NCI-H526 (cell line): ENCODE measurements at places on chromosomes 16 and 17.

- DNase-seq = no peak
These were observed 4.4 kb upstream of the BCL6B start for GRCh38 chr17:7018331-7018964.

- no peak for DNase-seq
These were observed 3.6 kb downstream of the ZNF267 start for GRCh38 chr16:31876951-31877828.

- DNase-seq = no peak
These were observed 22.7 kb downstream of the ZNF469 start for GRCh38 chr16:88405216-88406060.

GRCh38 chr16:85055493-85056210 lies 28.1 kb downstream of the KIAA0513 start:
- DNase-seq = no peak

GRCh38 chr16:78211946-78212345 lies 112.5 kb downstream of the WWOX start:
- DNase-seq = no peak

GRCh38 chr16:23296994-23297393 lies 5.1 kb upstream of the SCNN1B start:
- no peak for DNase-seq

DNA sequence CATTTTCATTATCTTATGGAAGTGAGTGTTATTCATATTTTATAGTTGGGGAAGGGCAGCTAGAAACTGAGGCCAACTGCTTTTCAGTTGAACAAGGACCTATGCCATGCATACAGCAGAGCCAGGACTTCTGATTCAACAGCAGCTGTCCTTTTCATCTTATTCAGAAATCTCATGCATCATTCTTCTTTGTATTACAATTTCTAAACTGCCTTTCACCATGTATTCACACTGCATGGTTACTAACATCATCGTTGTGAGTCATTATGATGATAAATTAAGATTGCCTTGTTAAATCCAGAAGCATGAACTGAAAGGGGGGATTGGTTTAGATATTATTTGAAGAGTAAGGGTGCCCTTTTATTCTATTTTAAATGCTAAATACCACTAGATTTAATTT lies 1470.1 kb upstream of the GOT2 start:
- DNase-seq = no peak

GRCh38 chr16:5059386-5060072 lies 6.2 kb downstream of the C16orf89 start:
- no peak for DNase-seq

GRCh38 chr17:61353615-61354014 lies 46.0 kb upstream of the TBX2 start:
- DNase-seq = no peak

DNA sequence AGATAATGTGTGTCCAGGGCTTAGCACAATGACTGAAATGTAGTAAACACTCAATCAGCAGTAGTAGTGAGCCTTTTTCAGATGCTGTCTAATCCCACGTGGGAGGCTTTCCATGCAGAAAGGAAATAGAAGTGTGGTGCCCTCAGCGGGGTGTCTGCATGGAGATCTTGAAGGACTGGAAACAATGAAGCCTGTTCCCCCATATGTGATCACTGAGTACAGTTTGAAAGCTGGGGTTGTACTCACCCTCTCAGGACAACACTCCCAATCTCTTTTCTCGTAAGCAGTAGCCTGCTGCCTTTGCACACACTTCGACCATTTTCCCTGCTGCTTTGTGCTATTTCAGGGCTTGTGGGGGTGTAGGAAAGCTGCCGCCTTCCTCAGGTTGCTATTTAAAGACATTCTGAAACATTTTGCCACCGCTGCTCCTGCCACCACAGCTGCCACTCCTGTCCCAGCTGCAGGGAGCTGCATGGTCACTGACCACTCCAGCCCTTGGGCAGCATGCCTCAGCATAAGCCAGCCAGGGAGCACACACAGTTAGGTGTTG lies 40.6 kb upstream of the HAS3 start:
- no peak for DNase-seq

GRCh38 chr16:85345129-85345639 lies 232.9 kb upstream of the CIBAR2 start:
- DNase-seq = no peak

DNA sequence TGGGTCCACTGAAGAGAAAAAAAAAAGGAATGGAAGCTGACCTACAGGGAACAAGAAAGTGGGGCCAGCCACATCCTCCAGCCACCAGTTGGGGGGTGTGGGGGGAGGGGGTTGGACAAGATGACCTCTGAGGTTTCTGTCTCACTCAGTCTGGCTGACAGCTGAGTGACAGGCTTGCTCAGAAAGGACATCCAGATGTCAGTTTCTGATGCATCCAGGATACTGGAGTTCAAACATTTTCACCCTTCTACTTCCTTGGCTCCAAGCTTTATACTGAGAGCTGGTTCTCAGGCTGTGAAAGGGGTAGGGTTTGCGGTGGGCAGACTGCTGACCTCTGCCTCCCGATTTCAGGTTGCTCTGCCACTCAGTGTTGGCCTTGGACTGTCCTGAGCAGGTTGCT lies 2178.3 kb downstream of the TP53TG3F start:
- no peak for DNase-seq

DNA sequence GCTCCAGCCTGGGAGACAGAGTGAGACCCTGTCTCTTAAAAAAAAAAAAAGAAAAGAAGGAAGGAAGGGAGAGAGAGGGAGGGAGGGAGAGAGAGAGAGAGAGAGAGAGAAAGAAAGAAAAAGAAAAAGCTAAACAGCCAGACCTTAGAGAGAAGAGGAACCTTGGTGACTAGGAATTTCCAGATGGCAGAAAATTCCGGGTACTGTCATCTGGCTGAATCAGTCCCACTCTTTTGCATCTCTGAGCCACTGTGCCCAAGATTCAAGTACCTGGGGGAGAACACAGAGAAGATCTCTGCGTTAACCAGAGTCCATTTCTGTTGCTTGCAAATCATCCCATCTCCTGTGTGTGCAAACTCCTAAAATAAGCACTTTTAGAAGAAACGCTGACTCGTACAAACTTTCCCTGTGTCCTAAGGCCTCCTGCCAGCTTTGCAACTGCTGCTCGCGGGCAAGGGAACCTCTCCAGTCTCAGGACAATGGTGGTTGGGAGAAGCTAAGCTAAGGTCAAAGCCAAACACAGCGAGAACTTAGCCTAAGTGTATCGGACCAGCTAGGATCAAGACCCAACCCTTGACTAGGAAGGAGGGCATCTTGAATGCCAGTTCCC lies 18.0 kb downstream of the BMERB1 start:
- DNase-seq = no peak

GRCh38 chr16:80283466-80284392 lies 257.1 kb upstream of the DYNLRB2 start:
- no peak for DNase-seq

DNA sequence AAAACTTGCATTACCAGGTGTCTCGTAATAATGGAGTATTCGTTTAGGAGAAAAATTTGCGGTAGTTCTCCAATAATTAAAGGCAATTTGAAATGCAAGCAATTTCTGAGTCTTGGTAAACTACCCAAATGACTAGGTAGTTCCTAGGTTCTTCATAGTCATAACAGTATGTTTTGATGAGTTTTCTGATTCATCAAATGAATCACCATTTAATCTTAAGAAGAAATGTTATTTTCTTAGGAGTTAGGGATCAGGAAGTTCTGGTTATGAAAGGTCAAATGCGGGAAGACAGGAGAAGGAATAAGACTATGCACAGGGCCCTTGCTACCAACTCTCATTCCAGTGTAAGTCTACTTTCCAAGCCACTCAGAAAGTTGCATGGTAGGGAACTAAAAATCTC lies 221.5 kb upstream of the SOX9 start:
- no peak for DNase-seq

GRCh38 chr17:19264681-19265080 lies 27.5 kb downstream of the EPN2 start:
- no peak for DNase-seq

DNA sequence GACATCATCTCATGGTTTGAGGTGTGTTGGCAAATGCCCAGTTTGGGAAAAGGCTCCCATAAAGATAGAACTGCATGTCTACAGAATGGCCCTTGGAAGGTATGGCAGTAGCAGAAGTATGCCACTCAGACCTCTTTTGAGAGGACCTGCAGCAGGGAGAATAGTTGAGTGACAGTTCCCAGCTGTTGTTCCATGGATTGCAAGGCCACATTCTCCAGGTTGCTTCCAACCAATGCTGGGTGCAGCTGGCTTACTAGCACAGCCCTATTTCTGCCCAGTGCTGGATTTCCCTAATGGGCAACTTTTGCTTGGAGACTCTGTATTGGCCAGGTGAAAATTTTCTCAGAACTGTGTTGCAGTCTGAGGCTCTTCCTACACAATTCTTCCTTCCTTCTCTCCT lies 266.2 kb downstream of the UTP18 start:
- DNase-seq = no peak

GRCh38 chr17:14198013-14198412 lies 38.6 kb downstream of the CDRT15 start:
- no peak for DNase-seq

GRCh38 chr17:60720763-60721531 lies 43.3 kb downstream of the BCAS3 start:
- DNase-seq = peak; percentile 63

DNA sequence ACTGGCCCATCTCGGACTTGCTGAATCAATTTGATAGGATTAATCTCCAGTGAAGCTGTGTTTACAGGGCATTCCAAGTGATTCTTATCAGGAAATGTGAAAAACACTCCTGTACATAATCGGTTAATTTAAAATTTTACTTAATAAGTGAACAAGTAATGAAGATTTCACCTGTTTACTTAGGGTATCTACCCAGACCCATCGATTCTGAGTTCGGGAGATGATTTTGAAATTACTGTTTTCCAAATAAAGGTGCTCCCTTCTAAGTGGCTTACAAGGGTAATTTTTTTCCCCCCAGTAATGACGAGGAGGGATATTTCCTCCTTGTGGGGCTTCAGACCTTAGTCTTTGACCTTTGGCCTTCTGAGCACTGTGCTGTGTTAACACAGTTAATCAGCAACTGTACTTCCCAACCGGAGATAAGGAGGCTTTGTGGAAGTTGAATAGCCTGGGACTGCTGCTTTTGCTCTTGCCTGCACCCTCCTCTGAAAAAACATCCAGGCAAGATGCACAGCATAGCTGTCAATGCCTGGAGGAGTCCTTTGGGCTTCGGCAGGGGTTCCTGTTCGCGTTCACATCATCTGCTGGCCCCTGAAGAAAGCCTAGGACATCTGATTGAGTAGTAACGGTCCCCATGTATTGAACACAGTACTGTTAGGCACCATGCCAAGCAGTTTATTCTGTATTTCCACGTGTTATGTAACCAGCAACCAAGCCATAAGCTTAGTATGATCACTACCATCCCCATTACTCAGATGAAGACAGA lies 1.8 kb downstream of the FAHD1 start:
- no peak for DNase-seq

GRCh38 chr17:21292867-21293830 lies 8.6 kb downstream of the MAP2K3 start:
- DNase-seq = no peak

GRCh38 chr16:16861546-16861945 lies 482.6 kb downstream of the NPIPA7 start:
- no peak for DNase-seq

GRCh38 chr16:12805066-12805465 lies 1.4 kb upstream of the CPPED1 start:
- no peak for DNase-seq

DNA sequence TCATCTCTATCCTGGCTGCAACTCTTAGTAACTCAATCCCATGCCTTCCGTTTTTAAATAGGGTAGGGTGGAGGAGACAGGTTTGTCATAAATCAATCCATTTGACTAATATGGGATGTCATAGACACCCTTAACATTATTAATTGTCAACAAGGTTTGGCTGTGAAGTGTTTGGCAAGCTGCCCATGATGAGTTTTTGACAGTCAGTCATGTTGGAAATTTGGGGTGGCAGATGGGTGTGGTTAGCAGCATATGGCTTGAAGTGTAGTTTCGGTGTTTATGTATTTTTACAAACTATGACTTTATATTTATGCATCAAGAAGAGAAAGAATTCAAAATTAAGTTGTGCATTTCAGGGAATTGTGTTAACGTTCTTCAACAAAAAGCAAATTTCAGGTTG lies 221.8 kb upstream of the CDH5 start:
- DNase-seq = no peak

DNA sequence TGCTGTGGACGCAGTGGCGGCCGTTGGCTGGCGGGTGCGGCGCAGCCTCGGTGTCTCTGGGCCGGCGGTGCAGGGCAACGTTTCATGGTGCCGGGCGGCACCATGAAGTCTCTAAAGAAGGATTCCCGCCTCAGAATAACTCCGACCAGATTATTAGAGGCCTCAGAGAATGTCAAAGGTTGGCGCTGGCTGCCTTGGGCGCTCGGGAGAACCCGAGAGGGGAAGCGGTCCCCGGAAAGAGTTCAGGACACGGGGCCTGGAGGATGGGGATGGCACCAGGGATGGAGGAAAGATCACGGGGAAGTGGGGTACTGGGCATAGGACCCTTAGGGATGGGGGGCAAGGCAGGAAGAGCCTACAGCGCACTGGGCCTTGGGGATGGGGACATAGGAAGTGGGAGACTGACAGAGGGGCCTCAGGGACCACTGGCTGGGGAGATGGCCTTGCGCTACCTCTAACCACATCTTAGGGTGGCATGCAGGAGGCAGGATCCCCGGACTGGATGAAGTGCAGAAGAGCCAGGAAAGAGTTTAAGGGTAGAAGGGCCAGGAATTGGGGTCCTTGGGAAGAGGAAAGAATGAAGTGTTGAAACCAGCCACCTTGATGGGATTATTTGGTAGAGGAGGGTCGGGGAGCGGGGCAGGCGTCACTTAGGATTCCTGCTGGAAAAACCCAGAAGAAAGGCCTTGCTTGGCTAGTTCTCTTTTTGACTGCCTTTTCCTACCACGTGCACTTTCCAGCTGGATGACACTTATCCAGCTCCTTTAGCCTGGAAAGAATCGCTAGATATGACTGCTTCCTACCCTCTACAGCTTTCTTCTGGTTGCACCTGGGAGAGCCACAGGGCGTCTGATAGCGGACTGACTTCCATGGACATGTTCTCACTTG lies 578 bp downstream of the MYCBPAP start:
- DNase-seq = no peak

DNA sequence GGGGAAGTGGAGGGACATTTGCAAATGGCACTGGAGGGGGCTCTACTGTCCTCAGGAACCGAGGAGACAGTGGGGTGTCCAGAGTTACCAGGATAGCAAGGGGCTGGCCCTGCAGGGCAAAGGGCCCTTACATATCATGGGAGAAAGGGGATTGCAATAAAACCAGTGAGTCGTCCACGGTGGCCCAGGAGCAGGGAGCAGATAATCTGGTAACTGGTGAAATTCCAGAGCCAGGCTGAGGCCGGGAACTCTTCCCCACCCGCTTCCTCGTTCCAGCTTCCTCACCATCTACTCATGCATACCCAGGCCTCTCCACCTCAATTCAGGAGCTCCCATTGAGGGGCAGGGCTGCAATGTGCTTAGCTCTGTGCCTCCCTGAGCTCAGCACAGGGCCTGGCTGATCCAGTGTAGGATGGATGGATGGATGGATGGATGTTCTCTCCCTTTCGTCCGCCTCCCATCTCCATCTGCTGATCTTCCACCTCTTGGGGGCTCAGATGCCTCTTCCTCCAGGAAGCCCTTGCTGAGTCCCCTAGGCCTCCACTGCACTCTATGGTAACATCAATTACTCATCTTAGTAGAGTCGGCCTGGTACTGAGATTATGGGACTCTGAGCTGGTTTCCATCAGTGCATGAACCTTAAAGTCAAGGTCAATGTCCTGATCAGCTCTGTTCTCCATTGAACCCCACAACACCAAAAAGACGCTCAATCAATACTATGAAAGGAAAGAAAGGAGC lies 41.2 kb upstream of the NDRG4 start:
- no peak for DNase-seq

- peak; percentile 54 for DNase-seq
These were observed 6.4 kb upstream of the FOXJ1 start for GRCh38 chr17:76147211-76148014.
